ENCODE measurements at places on chromosomes 3 and 15.
A peak's percentile ranks its signal among the peaks of the same experiment; 100 is the strongest.

DNA sequence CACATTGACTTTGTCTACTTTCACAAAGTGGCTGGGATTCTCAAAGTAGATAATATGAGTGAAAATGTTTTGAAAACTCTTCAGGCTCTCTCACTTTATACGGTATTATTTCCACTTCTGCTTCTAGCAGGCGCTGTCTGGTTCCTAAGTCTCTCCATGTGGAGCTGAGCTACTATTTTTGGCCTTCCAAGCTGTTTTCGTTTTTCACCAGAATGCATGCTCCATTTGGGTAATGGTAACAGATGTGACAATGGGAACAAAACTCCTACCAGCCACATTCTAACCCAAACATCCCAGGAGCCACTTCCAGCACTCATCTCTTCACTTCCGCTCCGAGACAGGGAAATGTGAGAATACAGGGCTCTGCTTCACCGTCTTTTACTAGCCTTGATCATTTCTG is 586.7 kb downstream of the NTRK3 start:
- no peak for DNase-seq

DNA sequence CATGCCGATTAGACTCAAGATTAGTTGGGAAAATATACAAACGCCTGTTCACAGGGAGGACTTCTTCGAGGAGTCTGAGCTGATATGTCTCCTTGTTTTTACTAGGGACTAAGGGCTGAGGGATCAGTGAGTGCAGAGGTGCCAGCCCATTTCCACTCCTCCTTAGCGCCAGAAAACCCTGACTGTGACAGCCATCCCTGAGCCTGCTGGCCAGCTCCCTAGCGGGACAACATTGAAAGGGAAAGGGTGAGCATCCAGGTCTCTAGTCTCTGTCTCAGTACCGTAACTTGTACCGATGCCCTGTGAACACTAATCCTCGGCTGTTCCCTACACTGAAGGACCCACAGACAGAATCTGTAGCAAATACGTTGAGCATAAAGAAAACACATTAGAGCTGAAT is 243.4 kb downstream of the WNT5A start:
- no peak for DNase-seq

GRCh38 chr15:88661761-88662556 is 23.1 kb downstream of the ISG20 start:
- DNase-seq = no peak

GRCh38 chr15:22810033-22810852 is 23.8 kb downstream of the NIPA1 start:
- peak; percentile 29 for DNase-seq

DNA sequence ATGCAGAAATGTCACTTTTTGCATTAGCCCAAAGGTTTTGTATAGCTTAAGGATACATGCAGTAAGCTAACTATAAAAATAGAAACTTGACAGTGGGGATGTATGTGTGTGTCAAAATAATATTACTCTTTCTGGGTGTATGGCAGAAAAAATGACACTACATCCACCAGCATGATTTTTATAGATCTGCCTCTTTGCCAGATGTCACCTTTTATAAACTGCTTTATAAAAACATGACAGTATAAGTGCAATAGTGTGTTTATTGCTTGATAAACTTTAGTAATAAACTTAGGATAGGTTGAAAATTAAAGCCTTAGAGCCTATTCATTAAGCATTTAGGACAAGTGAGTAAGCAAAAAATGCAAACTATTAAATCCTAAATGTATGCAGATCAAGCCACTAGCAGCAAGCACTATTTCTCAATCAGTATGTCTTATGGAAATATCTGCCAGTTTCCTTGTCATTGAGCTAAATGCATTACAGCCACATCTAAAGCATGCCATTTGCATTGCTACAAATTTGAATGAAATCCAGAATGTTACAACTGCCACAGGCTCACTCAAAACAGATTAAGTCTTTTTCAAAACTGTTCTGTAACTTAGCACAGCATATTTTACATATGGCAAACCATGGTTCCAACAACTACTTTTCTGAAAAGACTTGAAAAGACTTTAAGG is 935.0 kb downstream of the FHIT start:
- DNase-seq = no peak

GRCh38 chr15:38168467-38169070 is 84.1 kb upstream of the SPRED1 start:
- no peak for DNase-seq

GRCh38 chr3:185685231-185686035 is 99.3 kb downstream of the SENP2 start:
- no peak for DNase-seq

DNA sequence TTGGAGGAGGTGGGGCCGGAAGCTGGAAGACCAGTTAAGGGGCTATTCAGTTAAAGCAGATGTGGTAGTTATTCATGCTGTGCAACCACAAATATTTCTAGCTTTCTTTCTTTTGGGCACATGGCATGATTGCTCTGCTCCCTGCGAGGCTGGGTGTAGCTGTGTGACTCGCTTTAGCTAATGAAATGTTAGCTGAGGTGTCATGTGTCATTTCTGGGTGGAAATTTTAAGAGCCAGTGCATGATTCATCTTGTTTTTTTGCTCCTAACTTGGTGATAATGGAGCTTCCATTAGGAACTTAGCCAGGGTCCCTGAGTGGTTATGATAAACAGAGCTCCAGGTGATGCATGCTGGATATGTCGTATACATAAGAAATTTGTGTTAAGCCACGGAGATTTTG is 300.6 kb downstream of the SATB1 start:
- no peak for DNase-seq

- peak; percentile 64 for DNase-seq
These were observed 14.2 kb downstream of the ZNF80 start for GRCh38 chr3:114223143-114223542.

DNA sequence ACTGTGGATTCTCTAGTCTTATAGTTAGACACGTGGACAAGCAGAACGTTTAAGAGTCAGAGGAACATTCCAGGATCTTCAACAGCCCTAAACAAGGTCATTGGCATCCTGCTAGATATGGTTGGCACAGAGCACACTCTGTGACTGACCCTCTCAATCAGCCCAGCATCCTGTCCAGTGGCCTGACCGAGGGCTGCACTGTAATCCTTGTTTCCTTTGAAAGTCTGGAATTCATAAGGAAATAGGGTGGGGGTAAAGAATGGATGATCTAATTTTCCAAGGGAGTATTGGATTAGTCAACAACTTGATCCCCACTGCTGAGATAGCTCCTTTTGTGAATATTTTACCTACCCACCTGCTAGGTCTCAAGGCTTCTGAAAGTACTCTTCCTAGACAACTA is 94.5 kb upstream of the DLG1 start:
- no peak for DNase-seq

GRCh38 chr15:41281236-41281635 is 50.2 kb downstream of the CHP1 start:
- DNase-seq = no peak

GRCh38 chr15:66880380-66881155 is 178.5 kb downstream of the SMAD6 start:
- no peak for DNase-seq

GRCh38 chr3:73603762-73604171 is 21.0 kb downstream of the PDZRN3 start:
- no peak for DNase-seq

DNA sequence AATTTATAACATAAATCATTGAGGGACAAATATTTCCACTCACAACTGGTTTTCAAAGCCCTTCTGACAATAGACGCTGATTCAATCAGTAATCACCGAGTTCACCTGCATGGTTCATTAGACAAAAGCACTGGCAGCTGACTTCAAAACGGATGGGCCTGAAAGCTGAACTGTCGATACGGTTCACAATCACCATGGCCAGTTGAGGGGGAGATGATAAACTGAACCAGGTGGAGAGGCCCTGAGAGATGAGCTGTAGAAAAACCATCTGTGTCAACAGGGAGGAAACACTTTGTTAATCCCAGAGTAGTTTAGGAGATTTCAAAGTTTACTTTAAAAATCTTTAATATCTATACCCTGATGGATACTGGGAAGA is 75.0 kb downstream of the PEX5L start:
- no peak for DNase-seq

- DNase-seq = no peak
These were observed 41.9 kb downstream of the EMC4 start for GRCh38 chr15:34266751-34267150.

- DNase-seq = no peak
These were observed 504.1 kb downstream of the NTRK3 start for GRCh38 chr15:87752250-87752951.

- DNase-seq = no peak
These were observed 103.5 kb upstream of the NECTIN3 start for GRCh38 chr3:110968076-110968475.

DNA sequence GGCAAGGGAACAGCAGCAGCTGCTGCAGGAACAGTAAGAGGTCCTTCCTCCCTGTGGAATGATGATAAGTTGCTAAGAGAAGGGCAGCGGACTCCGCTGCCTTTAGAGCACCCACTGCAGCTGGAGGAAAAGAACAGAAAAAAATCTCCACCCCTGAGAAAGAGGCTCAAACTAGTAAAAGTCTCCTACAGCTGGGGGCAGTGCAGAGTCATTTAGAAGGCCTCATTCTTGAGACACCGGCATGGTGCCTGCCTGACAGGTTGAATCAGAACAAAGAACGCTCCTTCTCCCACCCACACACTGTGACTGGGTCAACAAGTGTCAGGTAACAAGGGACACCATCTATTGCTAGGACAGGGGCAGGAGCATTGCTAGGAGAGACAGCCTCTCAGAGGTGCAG is 188.4 kb downstream of the ABHD5 start:
- DNase-seq = no peak

DNA sequence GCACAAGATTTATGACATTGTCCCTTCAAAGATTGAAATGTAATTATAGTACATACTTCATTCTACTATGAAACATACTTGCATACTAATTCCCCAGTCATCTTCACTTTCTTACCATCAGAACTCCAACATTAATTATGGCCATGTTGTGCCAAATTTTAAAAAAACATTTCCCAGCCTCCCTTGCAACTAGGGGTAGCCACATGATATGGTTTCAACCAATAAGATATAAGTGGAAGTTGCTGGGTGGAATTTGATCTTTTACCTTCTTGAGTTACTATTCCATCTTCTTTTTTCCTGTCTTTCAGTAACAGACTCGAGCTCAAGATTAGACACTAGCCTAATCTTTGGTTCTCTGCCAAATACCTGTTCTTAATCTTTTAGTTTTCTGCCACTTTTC is 25.6 kb upstream of the UBE3A start:
- DNase-seq = no peak

- no peak for DNase-seq
These were observed 299.2 kb downstream of the FHIT start for GRCh38 chr3:60952055-60952454.

DNA sequence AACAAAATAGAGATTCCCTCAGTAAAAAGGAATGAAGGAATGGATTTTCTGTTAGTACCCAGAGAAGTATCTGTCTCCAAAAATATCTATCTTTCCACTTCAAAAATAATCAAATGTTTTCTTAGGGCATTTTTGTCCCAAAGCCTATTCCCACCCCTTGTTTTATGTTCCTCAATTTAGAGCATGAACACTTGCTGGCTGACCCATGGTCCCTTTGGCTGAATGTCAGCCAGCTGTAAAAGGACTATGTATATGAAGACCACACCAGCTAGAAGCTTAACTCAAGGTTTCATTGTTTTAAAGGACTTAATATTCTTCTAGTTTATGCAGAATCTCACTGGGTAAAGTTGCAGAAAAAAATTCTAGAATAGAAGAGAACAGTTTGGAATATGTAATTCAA is 931.2 kb downstream of the MCTP2 start:
- no peak for DNase-seq

- no peak for DNase-seq
These were observed 676 bp downstream of the CNOT10 start for GRCh38 chr3:32685543-32686185.

Measured in naive thymus-derived CD8-positive, alpha-beta T cell (primary cell).